Stimulated activated CD4-positive, alpha-beta T cell treated with anti-CD3 and anti-CD28 coated beads, Interleukin-4, amount 100 ng/mL, for 4 hours (primary cell): ENCODE measurements at places on chromosomes 7 and 10.
A peak's percentile ranks its signal among the peaks of the same experiment; 100 is the strongest.

DNA sequence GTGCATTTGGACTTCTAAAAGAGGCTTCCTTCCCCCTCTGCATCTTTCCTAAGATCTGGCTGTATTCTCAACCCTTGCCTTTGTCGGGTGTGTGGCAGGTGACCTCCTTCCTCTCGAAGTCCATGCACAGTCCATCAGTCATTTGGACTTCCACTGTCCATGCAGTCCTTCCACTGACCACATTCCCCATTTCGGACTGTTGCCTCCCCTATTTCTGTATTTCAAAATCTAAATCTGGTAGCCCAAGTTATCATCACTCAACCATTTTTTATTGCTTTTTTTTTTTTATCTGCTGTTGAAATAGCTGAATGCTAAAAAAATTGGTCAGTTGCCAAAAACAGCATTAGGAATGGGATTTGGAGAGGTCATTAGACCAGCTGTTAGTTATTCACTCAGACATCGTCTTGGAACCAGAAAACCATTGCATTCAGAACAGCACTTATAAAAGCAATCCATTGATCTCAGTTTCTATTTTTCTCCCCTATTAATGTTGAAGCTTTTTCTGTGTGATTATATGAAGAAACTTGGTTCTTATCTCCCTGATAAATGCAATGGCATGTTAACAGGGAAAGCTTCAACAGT lies 575.6 kb downstream of the KIF20B start:
- DNase-seq = no peak

- DNase-seq = no peak
Observed at GRCh38 chr10:77360835-77361234, 276.8 kb downstream of the KCNMA1 start.

DNA sequence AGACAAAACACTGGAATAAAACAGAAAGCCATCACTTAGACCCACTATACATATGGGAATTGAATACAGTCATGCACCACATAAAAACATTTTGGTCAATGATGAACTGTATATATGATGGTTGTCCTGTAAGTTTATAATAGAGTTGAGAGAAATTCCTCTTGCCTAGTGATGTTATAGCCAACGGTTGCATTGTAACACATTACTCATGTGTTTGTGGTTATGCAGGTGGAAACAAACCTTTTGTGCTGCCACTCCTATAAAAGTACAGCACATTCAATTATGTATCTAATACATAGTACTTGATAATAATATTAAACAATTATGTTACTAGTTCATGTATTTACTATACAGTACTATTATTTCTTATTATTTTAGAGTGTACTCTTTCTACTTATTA lies 381.2 kb upstream of the MBL2 start:
- DNase-seq = no peak

DNA sequence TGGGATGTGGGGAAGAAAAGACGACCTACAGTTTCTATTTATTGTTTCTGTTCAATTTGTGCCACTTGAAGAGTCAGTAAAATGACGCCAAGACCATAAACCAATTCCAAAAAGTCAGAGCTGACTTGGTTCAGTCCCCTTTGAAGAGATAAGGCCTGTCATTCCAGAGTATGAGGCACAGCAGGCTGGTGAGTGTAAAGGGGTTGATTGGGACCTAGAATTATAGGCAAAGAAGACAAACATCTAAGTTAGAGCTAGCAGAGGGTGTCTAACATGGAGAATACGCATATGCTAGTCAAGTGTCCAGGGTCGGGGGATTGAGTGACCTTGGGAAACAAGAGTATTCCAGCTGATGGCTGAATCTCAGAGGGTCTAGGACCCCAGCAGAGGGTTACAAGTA lies 23.6 kb downstream of the NRP1 start:
- no peak for DNase-seq

- no peak for DNase-seq
Observed at GRCh38 chr10:116545122-116545521, 609 bp upstream of the PNLIP start.

DNA sequence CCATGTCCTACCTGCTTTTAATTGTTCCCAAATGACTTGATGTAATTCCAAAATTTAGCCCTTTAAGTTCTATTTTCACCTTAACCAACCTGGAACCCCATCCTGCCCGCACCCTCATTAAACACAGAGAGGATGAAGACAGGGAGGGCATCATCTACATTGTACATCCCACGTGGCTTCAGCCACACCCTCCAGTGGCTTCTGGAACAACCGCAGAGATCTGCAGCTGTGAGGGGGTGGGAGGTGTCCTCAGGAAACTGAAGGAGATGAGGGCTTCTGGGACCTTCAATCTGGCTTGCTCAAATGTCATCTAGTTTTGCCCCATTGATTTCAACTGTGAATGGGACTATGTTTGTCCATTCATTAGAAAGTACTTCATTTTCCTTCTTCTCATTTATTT lies 39.0 kb downstream of the AKR1B1 start:
- no peak for DNase-seq

DNA sequence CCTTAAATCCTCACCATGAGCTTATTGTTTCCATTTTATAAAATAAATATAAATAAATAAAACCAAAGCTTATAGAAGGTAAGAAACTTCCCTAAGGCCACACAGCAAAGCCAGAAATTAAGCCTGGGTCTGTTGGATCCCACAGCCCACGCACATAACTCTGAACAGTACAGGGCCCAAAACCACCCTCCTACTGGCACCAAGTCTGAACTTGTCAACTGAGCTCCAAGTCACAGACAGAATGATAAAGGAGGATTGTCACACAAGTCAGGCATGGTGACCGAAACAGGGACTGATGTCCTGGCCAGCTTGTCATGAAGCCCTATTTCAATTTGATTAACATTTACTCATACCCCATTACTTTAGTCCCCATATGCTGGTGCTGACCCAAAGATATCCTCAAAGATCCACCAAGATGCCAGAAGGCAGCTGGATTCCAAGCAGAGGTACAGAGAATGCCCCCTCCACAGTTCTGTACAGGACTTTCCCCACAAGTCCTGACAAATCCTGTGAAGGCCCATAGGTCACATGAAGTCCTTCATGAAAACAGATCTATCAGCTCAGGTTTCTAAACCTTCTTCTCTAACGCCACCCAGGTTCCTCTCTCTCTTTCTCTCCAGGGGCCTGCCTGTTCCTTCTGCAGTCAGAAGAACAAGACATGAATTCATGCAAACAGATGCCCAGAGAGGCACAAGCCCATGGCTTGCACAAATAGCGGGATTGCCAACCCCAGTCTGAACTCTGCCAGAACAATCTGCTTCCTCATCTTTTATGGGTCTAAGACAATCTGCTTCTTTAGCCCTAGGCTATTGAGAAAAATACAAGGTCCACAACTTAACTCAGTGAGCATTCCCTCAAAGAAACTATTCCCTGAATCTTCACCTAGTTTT lies 60.9 kb downstream of the GLI3 start:
- no peak for DNase-seq

DNA sequence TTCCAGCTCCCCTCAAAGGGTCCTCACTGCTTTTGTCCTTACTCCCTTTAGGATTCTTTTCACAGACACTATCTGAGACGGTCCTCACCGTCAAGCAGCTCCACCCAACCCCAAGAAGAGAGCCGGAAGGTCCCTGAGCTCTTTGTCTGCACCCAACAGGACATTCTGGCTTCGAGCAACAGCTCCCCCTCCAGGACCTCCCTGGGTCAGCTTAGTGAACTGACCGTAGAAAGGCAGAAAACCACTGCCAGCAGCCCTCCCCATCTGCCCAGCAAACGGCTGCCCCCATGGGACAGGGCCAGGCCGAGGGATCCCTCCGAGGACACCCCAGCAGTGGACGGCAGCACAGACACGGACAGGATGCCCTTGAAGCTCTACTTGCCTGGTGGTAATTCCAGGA lies 19.9 kb downstream of the MINDY4 start:
- DNase-seq = no peak

DNA sequence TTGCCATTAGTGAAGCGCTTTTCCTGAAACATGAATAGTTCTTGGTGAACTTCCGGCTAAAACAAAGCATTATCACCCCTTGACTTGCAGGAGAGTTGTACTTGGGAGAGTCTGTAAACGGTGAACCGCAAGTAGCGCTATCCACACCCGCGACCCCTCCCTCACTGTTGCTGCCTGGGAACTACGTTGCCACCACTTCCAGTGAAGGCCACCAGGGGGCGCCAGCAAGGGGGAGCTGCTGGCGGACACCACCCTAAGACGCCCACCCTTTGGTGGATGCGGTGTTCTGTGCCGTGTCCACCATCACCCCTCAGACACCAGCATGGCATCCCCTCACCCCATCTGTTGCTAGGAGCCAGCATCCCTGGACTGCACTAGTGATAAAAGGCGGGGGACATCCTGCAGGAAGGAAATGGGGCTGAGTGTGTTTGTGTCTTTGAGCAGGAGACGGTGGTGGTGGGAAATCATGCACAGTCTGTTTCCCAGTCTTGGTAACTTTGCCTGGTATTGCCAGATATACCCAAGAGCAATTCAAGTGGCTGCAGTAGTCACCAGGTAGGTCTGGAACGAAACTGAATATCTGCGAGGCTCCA lies 298.2 kb downstream of the FRMD4A start:
- peak; percentile 46 for DNase-seq

DNA sequence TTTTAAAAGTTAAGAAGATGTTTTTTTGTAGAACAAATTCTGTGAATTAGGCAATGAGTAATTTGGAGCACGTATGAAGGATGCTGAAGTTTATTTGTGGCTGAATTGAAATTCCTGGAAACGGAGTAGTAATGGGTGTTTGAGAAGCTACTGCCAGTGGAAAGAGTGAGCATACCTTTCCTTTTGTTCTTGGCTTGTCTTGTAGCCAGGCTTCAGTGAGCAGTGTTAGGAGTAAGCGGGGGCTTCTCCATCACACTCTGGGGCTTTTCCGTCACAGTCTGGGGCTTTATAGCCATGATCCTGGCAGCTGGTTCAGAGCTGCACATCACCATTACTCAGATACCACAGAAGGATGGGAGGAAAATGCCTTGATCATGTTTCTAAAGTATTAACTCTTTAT lies 32.3 kb downstream of the GARS1 start:
- no peak for DNase-seq

DNA sequence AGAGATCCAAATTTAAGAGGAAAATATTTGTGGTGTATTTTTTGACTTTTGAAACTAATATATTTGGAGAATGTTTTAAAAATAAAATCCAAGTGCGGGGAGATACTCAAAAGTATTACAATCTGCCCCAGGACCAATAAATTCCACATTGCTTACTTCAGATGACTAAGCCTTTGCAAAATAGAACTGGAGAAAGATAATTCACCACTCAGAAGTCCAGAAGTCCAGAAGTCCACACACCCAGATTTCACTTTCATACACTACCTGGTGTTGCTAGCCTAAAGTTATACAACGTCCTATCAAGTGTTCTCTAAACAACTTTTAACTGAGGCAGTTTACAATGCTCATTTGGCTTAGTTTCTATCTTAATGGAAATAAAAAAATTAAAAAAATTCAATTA lies 487.0 kb upstream of the SEMA3D start:
- no peak for DNase-seq

GRCh38 chr10:22997096-22997495 lies 69.2 kb downstream of the ARMC3 start:
- DNase-seq = no peak

DNA sequence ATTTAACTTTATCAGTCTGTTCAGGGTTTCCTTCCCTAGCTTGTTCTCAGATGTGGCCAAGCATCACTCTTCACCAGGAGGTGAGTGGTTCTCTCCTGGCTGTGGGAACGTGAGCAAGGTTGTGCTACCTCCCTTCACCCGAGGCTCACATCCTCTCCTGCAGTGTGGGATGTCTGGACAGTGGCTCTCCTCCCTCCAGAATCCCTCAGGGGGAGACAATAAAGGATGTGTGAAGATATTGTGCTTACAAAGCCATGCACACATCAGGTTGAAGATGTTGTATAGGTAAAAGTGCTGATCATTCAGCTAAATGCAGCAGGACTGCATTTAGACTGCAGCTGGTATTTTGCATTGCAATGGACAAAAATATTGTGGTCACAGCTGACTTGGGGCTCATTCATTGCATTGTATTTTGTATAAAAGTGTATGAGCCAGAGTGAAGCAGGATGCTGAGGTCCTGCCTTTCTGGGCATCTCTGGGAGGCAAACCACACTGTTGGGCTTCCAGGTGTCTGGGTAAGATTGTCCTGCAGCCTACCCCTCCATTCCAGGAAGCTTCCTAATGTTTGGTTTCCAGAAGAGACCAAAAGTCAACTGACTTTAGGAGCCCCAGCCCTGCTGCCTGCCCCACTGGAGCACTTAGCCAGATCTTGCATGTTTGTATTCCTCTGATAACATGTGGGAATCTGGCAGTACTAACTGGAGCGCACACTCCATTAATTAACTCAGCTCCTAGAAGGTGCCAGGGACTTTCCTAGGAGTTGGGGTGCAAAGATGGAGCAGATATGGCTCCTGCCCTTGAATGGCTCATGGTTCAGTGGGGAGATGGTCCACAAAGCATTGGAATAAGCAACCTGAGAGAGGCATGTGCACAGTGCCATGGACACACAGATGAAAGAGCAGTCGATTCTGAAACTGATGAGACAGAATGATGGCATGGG lies 292.5 kb upstream of the ZNF32 start:
- DNase-seq = no peak

- DNase-seq = no peak
Observed at GRCh38 chr7:128247640-128248194, 6.6 kb downstream of the LEP start.

- no peak for DNase-seq
Observed at GRCh38 chr10:66982792-66983474, 57.1 kb downstream of the LRRTM3 start.

- no peak for DNase-seq
Observed at GRCh38 chr7:16634271-16634738, 11.2 kb downstream of the ANKMY2 start.

GRCh38 chr7:28258240-28258639 lies 77.6 kb upstream of the JAZF1 start:
- DNase-seq = no peak
